ENCODE measurements at places on chromosomes 4 and X.

GRCh38 chrX:132712350-132712749 lies 223.5 kb upstream of the MBNL3 start:
- DNase-seq: no peak

DNA sequence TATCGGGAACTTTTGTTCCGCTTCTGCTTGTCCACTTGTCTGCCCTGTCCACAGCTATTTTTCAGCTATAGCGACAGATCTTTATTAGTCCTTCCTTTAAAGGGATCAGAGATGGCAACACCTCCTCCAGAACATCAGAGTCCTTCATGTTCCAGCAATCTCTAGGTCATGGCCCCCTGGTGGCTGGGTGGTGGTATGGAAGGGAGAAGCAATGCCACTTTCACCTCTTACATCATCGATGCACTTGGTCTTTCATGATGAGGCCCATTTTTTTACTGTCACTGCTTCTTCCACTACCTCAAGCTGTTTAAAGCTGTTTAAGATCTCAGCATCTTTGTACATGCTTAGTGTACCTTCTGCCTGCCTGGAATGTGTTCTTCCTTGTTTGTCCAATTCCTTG lies 106.7 kb downstream of the ARHGAP6 start:
- DNase-seq: peak; percentile 41

DNA sequence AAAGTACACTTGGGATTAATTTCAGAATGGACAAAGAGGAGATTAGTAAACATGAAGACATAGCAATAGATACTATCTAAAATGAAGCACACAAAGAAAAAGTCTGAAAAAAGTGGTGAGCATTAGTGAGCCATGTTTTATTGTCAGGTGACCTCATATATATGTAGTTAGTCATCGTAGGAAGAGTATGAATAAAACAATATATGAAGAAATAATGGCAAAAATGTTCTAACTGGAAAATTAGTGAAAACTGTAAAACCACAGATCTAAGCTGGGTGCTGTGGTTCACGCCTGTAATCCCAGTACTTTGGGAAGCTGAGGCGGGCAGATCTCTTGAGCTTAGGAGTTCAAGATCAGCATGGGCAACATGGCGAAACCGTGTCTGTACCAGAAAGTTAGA lies 67.9 kb downstream of the RBPJ start:
- DNase-seq: no peak

- DNase-seq: no peak
These were observed 173.5 kb downstream of the ANTXR2 start for GRCh38 chr4:79899481-79899880.

Data from activated T-cell treated with anti-CD3 and anti-CD28 coated beads, Interleukin-2, amount 50 U/mL, for 4 hours (primary cell).